Activated effector memory CD4-positive, alpha-beta T cell treated with Interleukin-2 at 50 U/mL for 16 hours (primary cell): ENCODE measurements at places on chromosomes 12 and 14.

- DNase-seq, result no peak
Measured at GRCh38 chr12:65596514-65597091, 227.7 kb upstream of the HMGA2 start.

DNA sequence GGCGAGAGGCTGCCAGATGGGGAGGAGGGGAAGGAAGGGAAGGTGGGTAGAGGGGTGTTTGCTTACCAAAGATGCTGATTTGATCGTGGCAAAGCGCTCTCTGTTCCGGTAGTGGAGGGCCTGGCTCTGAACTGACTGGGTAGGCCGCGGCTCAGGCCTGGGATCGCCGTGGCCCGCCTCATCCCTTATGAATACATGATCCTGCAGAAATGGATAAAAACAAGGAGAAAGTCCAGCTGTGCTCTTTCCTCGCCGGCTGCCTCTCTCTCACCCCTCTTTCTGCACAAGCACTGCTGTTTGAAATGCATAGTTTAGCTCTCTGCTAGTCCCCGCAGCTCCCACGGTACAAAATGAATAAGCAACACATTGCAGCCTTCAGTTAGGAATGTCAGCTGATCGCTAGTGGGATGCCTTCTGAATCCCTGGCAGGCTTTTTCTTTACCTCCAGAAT is 53.8 kb downstream of the PEBP1 start:
- DNase-seq, result no peak

DNA sequence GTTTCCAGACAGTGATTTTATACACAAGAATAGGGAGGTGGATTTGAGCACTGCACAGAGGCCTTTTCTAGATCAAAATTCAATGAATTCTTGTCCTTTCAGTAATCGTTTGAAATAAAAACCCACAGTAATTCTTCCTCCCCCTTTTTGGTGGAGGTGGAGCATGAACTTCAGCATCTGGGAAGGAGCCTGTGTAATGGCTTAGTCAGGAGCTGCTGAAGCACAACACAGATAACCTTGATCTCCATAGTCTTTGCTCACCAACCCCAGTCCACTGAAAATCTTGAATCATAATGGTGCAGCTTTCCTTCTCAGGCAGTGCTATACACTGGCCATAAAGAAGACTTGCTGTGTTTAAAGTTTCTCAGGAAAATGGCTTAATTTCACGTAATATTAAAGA is 6.4 kb upstream of the TBPL2 start:
- DNase-seq, result no peak

DNA sequence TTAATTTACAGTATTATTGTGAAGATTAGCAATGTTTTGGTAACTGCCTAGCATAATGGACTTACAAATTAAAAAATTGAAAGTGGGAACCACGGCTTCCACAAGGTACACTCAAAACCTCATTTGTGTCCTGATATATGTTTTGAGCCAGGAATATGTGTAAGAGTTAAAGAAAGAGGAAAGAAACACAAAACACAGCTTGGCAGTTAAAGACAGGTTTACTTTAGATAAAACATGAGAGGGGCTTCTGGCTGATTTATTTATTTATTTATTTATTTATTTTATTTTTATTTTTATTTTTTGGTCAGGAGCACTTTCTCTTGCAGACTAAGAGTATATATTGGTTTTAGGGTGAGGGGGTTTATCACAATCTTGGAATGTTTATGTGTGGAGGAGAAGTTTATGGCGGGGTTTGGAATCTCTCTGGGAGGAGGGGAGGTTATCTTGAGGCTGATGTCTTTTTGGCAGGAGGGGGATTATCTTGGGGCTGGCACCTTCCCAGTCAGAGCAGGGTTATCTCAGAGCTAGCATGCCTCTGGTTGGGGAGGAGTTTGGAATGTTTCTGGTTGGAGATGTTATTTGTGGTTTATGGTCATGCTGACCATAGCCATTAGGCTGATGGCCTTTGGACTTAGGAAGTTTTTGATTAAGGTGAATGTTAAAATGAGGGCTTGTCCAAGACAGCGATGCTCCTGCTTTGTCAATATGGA is 436.7 kb downstream of the DAD1 start:
- no peak for DNase-seq

DNA sequence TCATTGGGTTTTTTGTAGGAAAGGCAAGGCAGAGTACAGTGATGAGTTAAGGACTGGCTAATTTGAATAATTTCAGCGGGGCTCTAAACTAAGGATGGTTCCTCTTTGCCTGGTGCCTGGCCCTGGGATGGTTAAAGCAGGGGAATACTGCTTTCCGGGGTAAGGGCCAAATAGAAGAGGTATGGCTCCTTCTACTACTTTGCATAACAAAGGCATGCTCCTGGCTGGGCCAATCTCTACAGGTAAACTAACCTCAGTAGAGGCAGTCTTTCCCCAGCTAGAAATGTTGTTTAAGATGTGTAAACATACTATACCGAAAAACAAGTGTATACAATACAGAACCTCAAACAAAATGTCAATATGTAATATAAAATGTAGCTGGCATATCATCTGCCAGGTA is 1239.0 kb downstream of the SLC16A7 start:
- no peak for DNase-seq

- DNase-seq, result no peak
Measured at GRCh38 chr14:72613231-72613974, 280.5 kb downstream of the DPF3 start.

- no peak for DNase-seq
Measured at GRCh38 chr12:32400866-32401265, 1.5 kb downstream of the FGD4 start.

- DNase-seq, result peak; percentile 17
Measured at GRCh38 chr12:96108321-96108720, 72.9 kb upstream of the LTA4H start.

- DNase-seq, result no peak
Measured at GRCh38 chr12:98999559-98999958, 354.5 kb downstream of the APAF1 start.

DNA sequence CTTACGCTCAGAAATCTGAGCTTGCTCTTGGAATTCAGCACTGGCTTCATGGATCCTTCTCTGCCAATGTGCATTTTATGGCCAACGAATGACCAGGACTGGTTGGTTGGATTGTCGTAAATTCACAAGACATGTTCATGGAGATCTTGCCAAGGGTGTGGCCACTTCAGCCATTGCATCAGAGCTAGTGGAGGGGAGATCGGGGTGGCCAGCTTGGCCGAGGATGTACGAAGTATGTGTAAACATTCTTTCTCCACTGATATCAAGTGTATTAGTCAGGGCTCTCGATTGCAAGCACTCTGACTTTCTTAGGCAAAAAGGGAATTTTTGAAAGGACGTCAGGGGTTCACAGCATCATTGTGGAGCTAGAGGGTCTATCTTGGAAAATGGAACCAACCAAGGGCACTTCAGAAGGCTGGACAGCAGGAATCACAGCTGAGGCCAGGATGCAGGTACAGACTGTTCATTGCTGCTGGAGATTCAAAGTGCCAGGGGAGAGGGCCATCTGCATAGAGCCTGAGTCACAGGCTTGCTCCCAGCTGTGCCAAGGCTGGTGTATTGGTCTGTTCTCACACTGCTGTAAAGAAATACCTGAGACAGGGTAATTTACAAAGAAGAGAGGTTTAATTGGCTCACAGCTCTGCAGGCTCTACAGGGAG is 32.9 kb upstream of the ADGRD1 start:
- DNase-seq, result no peak

DNA sequence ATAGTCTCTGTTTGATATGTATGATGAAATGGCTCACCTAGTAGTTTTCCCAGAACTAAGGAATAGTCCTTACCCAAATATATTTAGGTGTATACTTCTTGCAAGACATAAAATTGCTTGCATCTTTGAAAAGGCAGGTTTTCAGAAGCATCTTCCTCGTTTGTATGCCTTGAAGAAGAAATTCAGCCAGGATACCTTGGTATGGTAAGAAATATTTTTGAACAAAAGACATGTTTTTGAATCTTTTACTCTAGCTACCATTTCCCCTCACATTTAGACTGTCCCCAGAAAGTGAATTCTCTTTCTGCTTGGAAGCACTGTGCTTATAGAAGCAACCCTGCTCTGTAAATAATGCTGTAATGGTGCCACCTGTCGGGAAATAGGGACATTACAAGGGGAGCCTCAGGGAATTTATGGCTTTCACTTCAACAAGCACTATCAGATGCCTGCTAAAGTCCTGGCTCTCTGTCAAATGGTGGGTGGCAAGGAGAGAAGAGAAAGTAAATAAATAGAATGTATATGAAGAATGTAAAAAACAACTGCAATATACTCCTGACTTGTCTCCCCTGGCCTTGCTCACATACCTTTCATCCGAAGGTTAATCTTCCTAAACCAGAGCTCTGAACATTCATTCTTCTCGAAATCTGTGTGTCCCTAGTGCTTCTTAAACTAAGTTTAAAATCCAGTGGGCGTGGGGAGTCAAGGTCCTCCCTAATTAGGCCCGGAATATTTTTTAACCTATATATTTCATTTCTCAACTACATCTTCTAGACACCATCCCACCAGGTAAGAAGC is 6.1 kb downstream of the CCDC184 start:
- DNase-seq, result peak; percentile 49

DNA sequence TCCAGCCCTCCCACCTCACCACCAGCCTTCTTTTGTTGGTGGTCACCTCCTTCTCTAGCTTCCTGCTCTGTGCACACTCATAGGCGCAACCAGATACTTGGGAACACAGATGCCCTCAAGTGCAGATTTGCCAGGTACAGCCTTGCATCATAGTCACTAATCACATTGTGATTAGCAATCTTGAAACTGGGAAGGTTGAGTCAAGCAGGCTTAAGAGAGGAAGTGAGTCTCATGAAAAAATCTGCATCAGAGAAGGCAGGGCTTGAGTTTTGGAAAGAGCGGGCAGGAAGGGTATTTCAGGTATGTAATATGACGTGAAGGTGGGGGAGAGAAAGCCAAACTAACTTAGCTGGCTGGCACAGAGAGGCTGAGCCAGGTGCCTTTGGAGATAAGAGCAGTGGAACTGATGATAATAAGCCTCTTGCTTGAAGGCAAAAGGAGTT is 2.7 kb upstream of the RABGGTA start:
- DNase-seq, result no peak

DNA sequence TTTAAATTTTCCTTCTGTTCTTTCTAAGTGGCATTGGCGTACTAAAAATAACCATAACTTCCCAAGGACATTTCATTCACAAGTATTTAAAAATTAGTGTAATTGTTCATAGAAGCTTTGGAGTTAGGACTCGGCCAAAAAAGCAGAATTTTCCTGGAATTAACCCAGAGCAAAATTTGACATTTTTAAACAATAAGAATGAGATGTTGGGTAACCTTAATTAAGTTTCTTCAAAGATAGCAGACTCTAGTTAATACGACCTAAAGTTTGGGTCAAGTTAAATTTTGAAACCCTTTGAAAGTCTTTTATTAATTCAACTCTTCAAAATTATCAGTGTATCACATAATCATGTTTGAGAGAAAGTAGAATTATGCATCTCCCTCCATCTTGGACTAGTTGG is 118.3 kb downstream of the AKAP6 start:
- DNase-seq, result no peak

DNA sequence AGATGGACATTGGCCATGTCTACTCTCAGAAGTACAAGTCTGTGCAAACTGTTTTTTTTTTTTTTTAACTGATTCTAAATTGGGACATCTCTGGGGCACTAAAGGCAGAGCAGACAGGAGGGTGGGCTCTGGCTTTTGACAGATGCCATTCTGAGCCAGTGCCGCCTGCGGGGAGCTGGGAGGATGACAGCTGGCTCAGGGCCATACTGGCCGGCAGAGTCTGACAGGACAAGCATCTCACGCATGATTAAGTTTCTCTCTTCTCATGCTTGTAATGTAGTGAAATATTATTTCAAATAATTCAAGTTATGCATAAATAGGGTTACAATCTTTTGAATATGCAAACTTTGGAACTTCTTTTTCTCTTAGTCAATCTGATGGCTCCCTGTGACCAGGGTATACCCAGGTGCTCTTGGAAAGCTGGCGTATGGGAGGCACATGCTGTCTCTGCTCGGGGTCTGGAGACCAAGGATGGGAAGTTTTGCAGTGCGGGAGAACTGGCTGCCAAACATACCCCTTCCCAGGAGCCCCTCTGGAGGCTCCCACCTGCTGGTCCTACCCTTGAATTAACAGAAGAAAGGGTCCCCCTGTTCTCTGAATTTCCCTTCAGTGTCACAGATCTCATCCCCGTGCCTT is 7.6 kb downstream of the CDCA4 start:
- no peak for DNase-seq

DNA sequence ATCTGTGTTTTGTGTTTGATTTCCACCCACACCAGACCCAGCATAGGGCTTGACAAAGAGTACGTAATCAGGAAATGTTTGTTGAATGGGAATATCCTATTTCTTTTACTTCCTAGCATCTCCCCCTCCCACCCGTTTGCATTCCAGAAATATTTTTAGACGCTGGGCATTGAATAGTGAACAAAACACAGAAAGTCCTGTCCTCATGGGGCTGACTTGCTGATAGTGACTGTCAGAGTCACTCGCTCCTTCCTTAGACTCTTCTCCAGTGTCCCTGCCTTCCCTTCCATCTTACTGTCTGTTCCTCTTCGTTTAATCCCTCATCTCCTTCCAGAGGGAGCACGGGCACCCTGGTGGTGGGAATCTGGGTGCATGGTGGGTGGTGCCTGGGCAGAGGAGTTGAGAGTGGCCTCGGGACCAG is 53.6 kb downstream of the SLC25A47 start:
- DNase-seq, result no peak

DNA sequence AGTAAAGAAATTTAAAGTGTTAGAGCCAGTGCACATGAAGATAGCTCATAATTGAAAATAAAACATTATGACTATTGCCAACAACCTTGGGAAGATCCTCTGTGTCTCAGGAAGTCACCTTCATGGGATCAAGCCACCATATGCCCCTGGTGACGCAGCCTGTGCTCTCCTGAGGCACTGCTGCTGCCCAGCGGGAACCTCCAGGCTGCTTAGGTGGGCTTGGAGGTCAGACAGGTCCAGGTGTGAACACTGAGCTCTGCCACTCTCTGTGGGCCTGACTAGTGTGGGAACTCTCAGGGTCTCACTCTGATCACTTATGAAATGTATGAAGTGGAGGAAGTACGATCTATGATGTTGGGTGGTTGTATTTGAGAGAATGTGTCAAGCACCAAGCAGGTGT is 16.7 kb downstream of the SLC35E3 start:
- DNase-seq, result no peak

- no peak for DNase-seq
Measured at GRCh38 chr14:24674204-24674970, 40.4 kb upstream of the GZMB start.

DNA sequence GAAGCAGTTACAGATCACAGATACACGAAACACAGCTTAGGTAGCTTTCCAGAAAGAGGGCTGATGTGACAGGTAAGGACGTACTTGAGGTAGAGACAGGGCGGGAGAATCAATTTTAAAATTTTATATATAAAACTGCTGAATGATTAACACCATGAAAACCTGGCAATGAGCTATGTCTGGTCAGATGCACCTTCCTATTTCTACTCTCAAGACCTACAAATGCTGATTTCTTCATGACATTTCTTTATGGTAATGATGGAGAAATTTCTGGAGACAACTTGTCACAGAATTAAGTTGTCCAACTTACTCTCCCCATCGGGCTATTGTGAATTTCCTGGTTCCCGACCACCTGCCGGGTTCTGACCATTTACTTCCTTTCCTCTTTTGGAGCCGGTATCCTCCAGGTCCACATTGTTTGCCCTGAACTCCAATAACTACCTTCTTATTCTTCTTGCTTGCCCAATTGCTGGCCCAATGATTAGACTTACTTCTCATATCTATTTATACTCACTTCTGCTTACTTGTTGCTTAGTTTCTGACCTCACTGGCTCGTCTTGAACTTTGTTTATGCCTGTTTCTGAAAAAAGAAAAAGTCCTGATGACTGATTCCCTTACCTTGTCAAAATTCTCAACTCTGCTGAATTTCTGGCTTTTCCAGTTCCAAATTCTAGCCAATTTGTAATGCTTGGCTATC is 12.8 kb upstream of the ATP2B1 start:
- DNase-seq, result no peak
